SJSA1 (cell line): ENCODE measurements at places on chromosomes 16 and 17. TPM values are rescaled to one million over a fixed set of nuclear protein-coding genes. Genes with fewer than 3 reads are reported as not detected.

ASPHD1 gene
- total RNA-seq = 3.7 and 8.8 TPM in 2 replicates

SDR42E1 gene
- total RNA-seq = not detected in 2 replicates

MYH8 gene
- total RNA-seq = 0.03 TPM in 1 of 2 replicates, not detected in the other

ZFP1 gene
- 13.9 and 18.4 TPM in 2 replicates for total RNA-seq

PPP1R9B gene
- 69.4 and 70.1 TPM in 2 replicates for total RNA-seq

AXIN2 gene
- 4.2 and 4.8 TPM in 2 replicates for total RNA-seq

CA5A gene
- not detected in 2 replicates for total RNA-seq

CDRT15L2 gene
- total RNA-seq = not detected in 2 replicates

- H3K27ac ChIP-seq = no peak overlapping the region
- no peaks in the 10 kb centered on the region for H3K27me3 ChIP-seq
- H3K4me1 ChIP-seq = no peaks in the 10 kb centered on the region
- no peak overlapping the region for H3K4me3 ChIP-seq
These were observed 8.2 kb downstream of the PLD2 start for GRCh38 chr17:4815043-4815675.

GRCh38 chr17:34424814-34425491 is 61.9 kb upstream of the CCL1 start:
- no peak overlapping the region for H3K27ac ChIP-seq
- no peaks in the 10 kb centered on the region for H3K36me3 ChIP-seq
- H3K4me1 ChIP-seq = no peaks in the 10 kb centered on the region
- peaks cover 28% of the 10 kb centered on the region for H3K27me3 ChIP-seq
- H3K4me3 ChIP-seq = no peak overlapping the region

DNA sequence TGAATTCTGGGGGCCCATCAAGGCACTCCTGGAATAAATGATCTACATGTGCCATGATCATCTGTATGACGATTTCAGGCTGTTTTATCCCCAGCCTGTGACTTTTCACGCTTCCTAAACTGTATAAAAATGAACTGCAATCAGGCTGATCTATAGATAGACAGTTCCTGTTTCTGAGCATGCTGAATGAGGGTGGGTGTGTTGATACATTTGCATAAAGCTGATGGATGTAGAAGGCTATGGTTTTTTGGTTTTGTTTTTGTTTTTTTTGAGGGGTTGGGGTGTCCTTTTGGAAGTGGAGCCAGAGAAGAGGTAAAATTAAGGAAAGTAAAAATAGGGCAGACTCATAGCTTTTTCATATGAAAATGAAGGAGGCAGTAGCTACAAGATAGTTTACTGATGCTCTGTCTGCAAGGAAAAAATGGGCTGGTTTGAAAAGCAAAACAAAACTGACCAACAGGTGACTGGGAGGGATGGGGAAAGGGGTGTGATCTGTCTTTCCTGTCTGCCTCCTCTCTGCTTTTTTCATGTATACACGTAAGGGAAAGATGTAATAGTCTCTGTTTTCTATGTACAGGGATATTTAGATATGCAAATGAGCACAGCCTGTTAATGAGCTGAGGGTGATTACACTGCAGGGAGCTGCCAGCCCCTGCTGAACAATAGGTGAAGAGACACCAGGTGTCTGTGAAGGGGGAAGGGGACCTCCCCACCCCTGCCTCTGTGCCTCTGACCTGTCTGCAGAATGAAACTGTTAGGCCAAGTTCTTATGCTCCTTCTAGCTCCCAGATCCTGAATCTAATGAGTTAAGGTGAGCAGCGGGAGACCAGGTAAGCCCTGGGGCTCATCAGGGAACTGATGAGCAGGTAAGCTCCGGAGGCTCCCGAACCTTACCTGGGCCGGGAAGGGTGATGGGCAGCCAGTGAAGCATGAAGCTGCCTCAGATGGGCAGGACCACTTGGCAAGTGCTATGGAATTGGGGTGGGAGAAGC is 46.6 kb upstream of the LYRM9 start:
- H3K27ac ChIP-seq = no peak overlapping the region
- DNase-seq = no peak
- H3K36me3 ChIP-seq = no peaks in the 10 kb centered on the region
- no peak overlapping the region for H3K4me3 ChIP-seq

DNA sequence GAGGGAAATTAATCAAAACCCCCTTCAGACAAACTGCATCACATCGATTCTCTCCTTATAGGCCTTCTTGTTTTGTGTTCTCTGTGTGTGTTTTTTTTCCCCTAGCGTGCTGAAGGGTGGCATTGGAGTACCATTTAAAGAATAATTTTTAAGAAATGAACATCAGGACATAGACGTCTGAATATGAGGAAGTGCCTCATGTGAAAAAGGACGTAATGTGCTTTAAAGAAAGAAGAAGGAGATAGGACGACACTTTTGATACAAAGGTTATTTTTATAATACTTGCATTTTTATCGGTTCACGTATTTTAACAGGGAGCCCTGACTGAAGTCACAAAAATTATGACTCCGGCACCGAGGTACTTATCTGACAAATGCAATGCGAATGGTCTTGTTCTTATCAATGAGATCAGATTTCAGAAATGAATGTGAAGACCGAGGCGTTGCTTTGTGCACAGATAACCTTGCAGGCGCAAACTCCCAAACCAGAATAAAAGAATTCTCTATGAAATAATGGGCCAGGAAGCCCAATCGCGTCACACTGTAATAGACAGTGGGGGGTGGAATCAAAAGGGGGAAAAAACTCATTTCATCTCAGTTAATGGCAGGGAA is 606.3 kb downstream of the MAF start:
- no peak overlapping the region for H3K27ac ChIP-seq
- H3K27me3 ChIP-seq = no peaks in the 10 kb centered on the region
- no peak overlapping the region for H3K4me3 ChIP-seq
- DNase-seq = no peak
- no peaks in the 10 kb centered on the region for H3K4me1 ChIP-seq
